ENCODE measurements at places on chromosomes 13 and 19.

DNA sequence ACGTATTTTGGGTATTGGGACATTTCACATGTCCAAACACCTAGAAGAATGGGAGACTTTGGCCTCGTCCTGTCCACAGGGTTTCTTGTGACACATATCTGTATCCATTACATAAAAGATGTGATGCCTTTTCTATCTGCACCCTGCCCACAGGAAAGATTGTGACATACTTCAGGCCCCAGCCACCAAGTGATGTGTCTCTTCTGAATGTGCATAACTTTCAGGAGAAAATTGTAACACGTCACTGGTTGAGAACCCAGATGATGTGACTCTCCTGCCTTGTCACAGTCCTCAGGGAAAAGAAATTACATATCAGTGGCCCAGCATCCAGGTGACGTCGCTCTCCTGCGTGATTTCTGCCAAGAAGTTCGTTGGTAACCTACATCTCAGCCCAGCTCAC, 21.0 kb upstream of the ZNF681 start:
- DNase-seq: no peak

DNA sequence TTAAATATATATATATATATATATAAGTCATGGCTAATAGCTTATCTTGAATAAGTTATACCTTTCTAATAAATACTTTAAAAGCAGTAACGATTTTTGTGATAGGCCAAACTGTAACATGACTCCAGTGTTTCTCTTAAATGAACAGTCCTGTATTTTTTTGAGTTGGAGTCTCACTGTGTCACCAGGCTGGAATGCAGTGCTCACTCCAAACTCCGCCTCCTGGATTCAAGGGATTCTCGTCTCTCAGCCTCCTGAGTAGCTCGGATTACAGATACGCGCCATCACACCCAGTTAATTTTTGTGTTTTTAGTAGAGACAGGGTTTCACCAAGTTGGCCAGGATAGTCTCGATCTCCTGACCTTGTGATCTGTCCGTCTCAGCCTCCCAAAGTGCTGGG, 814.2 kb upstream of the SLITRK5 start:
- no peak for DNase-seq

GRCh38 chr19:16871871-16872270, 16.9 kb upstream of the F2RL3 start:
- no peak for DNase-seq

DNA sequence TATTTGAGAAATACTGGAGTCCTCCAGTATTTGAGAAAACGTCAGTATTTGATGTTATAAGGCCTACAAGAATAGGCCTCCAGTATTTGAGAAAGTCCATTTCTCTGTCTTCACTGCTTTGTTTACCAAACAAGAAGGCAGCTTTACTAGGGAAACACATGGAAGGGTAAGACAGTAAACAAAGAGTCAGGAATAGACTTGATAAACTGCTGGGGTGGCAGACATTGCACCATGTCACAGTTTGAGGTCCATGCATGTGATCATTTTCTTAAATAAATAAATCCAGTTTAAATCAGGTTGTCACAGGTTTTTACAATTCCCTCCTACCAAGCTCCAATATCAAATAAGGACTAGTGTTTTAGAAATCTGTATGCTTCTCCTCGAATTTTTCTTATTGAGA, 1431.0 kb upstream of the SPRY2 start:
- DNase-seq: no peak

DNA sequence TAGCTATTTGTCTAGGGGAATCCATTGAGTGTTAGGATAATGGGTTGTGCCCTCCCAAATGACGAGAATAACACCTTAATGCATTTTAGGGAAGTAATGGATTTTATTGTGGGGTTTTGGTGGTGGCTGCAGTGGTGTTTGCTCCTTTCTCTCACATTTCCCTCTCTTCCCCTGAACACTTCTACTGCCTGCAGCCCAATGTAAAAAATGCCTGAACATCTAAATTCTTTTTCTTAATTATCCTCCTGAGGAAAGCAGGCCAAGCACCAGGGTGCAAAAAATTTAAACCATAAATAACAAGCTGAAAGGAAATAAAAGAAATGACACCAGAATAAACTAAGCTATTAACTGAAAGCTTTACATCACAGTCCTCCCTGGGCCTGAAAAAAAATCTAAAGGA, 57.3 kb upstream of the PCDH8 start:
- no peak for DNase-seq

DNA sequence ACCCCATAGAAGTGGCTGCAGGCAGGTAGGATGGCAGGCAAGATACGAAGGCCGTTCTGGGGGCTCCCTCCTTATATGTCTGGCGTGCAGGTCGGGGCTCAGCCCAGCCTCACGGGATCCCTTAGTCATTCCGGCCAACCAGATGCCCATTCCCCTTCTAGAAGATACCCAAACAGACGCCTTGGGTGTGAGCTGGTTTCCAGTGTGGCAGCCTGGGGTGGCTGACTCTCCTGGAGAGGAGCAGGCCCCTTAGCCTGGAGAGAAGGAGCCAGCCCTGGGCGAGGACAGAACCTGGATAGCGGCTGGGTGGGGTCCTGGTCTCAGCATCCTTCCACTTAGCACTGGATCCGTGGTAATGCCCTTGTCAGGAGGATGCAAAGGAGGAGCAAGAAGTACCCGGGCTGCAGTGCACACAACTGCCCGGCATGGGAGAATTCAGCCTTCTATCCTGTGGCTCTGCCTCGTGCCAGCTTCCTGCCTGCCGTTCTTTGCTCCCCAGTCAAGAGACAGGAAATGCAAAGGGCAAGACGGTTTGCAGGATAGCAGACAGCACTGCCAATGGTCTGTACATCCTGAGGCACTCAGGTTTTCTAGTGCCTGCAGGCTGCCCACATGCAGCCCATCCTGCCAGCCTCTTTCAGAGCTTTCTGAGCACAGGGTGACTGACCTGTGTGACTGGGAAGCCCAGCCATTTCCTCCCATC, 56.7 kb upstream of the WASF3 start:
- DNase-seq: no peak

GRCh38 chr13:60619461-60619860, 222.4 kb downstream of the TDRD3 start:
- no peak for DNase-seq

GRCh38 chr13:34868733-34869132, 73.3 kb upstream of the NBEA start:
- DNase-seq: no peak

DNA sequence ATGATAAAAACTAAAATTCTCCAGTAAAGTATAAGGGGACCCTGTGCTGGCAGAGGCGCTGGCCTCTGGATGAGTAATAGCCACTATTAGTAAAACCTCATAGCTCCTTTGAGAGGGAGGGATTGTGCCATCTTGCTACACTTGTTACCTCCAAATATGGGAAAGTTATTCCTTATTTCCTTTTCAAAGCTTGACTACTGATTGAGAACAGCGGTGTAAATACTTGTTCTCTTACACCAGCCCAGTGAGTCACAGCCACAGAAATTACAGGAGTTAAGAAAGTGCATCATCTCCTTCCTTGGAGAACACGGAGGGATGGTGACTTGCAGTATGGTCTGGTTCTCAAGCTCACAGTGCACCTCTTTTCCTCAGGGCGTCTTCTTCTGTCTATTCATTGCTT, 379.0 kb downstream of the EFNB2 start:
- no peak for DNase-seq

DNA sequence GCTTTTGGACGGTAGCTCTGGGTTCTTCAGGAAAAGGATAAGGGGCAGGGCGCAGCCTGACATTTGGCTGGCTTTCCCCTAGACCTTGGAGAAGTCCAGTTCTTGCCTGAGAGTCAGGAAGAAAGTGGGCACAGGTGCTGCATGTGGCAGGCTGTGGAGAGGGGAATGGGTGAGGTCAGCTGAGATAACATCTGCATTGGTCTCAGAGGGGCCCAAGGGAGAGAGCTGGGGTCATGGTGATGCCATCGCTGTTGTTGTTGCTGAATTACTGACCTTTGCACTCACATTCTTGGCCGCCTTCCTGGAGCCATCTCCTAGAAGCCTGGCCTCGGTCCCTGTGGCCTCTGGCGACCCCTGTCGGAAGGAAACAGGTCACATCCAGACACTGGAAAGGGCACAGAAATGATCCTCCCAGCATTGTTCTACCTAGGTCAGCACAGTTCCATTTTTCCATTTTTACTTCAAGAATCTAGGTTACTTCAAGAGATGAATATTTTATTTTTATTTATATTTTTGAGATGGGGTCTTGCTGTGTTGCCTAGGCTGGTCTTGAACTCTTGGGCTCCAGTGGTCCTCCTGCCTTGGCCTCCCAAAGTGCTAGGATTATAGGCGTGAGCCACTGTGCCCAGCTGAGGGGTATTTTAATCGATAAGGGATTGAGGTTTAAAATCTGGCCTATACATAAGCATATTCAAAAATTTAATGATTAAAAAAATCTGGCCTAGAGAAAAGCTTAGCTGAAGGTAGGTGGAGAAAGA, 6.5 kb upstream of the LIPE start:
- peak; percentile 65 for DNase-seq

DNA sequence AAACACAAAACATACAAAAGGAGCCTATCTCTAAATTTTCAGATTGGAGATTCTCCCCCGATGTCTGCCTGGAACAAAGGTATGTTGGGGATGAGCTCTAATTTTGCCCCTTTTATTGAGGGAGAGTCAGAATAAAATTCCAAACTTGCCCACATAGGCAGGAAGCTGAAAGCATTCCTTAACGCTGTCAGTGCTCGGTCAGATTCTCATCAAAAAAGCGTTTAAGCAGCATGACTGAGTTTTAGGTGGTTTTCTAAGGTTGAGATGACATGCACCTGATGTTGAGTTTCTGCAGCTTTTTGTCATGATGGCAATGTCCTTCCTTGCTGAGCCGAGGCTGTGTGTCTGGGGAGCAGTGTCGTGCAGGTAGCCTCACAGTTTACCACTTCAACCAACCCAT, 48.4 kb upstream of the MEDAG start:
- DNase-seq: no peak

DNA sequence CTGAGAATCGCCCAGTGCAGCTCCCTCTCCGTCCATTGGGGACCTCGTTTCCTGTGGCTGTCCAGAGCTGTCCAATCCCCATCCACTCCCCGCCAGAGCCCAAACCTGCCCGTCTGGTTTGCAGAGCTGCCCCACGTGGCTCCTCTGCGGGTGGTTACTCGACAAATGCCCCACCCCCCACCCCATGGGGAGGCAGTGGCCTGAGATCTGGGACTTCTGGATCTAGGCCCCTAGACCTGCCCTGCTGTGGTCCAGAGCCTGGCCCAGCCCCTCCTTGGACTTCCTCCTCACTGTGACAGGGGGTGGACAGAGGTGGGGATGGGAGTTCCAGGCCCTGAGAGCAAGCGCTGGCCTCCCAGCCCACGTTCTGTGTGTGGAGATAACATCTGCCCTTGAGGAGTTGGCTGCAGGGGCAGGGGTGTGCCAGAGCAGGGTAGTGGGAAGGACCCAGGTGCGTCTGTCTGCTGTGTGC, 29.1 kb downstream of the PAK4 start:
- no peak for DNase-seq

DNA sequence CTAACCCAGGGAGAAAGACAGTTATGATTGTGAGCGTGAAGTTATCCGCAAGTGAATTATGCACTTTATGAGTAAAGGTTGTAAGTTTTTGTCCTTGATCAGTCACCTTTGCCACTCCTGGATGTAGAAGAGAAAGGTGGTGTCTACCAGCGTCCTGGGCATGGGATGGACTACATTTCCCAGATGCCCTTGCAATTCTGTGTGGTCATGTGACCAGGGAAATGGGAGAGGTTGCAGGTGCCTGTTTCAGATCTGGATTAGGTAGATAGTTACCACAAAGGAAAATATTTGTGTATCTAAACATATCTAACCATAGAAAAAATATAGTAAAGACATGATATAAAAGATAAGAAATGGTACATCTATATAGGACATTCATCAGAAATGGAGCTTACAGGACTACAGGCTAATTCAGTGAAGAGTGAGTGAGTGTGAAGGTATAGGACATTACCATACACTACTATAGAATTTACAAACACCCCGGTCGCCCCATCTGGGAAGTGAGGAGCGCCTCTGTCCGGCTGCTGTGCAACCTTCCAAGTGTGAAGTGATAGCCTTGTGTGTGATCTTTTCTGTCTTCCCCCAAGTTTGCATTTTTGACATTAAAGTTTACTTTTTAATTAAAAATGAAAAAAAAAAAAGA, 51.6 kb upstream of the CACNA1A start:
- no peak for DNase-seq

GRCh38 chr13:67134417-67135129, 95.6 kb downstream of the PCDH9 start:
- no peak for DNase-seq

- no peak for DNase-seq
These were observed 11.7 kb downstream of the RANBP3 start for GRCh38 chr19:5966215-5966614.

DNA sequence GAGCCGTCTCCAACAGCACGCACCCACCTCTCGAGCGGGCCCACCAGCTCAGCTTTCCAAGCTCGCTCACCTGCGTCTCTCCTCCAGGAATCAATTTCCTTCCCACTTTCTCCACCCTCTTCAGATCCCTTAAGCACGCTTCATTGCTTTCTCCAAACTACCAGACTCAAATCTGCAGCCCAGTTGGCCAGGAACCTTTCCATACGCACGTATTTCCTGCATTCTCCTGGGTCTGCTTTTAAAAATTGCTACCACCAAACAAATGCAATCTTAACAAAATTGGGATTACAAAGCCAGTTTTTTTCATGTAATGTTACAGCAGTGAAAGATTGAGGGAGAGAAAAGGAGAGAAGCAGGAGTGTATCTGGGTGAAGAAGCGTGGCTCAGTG, 1.5 kb downstream of the ENOX1 start:
- DNase-seq: no peak
